ENCODE measurements at places on chromosomes 11 and 22.

DNA sequence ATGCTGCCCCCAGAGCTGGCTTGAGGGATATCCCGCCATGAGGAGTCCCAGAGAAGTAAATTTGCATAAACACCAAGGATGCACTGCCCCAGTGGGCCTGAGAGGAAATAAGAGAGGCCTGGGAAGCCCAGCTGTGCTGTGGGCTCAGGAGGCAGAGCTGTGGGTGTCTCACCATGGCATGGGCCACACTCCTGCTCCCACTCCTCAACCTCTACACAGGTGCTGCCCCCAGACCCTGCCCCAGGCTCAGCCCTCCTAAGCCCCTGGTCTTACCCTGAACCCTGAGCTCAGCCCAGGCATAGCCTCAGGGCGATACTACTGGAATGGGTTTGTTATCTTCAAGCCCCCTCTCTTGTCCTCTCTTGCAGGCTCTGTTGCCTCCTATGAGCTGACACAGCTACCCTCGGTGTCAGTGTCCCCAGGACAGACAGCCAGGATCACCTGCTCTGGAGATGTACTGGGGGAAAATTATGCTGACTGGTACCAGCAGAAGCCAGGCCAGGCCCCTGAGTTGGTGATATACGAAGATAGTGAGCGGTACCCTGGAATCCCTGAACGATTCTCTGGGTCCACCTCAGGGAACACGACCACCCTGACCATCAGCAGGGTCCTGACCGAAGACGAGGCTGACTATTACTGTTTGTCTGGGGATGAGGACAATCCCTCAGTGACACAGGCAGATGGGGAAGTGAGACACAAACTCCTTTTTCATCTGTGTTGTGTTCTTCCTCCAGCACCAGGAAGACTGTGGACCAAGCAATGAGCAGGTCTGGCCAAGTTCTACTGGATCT, 59.9 kb downstream of the GGTLC2 start:
- no peak for DNase-seq

DNA sequence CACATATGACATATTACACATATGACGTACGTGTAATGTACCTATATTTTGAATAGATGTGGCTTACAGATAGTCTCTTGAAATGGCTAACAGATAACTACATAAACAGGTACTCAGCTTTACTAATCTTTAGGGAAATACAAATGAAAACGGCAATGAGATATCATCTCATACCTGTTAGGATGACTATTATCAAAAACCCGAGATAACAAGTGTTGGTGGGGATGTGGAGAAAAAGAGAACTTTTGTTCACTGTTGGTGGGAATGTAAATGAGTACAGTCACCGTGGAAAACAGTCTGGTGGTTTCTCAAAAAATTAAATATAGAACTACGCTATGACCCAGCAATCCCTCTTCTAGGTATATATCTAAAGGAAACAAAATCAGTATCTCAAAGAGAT, 247.6 kb downstream of the ETS1 start:
- no peak for DNase-seq

- peak; percentile 77 for DNase-seq
Measured at GRCh38 chr11:117819096-117820040, 5.2 kb downstream of the FXYD2 start.

- DNase-seq = no peak
Measured at GRCh38 chr22:28029201-28029948, 110.3 kb upstream of the PITPNB start.

GRCh38 chr11:93198215-93198845, 539 bp upstream of the SLC36A4 start:
- no peak for DNase-seq

DNA sequence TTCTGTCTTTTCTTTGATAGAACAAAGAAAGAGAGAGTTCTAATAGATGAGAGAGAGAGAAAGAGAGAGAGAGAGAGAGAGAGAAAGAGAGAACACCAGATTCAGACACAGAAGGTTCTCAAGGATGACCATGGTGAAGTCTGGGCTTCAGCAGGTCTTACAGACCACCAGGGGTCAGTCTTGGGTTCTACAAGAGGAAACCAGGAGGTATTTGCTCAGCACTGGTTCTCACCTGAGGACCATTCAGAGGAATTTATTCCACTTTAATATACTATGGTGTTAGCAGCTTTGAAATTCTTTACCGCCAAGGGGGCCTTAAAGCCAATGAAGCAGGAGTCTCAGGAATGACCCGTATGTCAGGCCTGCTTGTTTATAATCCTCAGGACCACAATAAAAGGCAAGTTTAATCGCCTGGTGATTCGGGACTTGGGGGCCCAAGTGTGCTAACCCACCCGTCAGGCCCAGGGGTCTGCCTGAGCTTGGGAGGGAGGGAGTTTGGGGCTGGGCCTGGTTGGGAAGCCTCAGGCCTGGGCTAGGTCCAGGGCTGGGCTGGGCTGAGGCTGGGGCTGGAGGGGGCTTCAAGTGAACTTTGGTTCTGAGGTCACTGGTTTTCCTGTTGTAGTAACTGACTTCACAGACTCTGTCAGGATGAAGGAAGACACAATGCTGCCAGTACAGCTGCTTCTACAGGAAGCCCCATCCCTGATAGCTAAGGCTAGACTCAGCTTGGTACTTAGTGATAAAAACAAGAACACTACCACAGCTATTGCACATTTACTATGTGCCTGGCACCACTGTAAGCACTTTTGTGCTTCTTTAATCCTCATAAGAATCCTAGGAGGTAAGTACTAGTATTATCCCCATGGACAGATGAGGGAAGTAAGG, 179.2 kb upstream of the ZBED5 start:
- DNase-seq = peak; percentile 57

DNA sequence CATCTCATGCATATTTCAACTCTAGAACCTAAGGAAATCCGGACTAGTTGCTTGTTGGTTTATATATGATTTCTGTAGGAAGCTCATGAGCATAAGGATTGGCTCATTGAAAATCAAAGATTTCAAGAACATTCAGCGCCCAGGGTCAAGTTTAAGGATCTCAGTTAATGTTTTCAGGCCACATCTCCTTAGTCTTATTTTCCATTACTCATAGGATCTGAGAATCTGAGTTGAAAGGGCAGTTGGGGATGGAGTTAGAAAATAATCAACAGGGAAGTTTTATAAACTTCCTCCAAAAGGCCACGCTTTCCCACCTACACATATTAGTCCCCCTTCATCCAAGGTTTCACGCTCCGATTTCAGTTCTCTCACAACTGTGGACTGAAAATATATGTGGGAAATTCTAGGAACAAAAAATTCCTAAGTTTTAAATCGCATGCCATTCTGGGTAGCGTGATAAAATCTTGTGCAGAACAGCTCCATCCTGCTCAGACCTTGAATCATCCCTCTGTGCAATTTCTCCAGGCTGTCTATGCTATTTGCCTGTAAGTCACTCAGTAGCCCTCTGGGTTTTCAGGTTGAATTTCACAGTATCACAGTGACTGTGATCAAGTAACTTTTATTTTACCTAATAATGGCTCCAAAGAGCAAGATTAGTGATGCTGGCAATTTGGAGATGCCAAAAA, 160.2 kb downstream of the KIRREL3 start:
- no peak for DNase-seq

GRCh38 chr11:133946541-133947318, 10.0 kb downstream of the IGSF9B start:
- no peak for DNase-seq

GRCh38 chr11:108758458-108758857, 93.6 kb downstream of the DDX10 start:
- DNase-seq = no peak

- DNase-seq = no peak
Measured at GRCh38 chr11:109819410-109819809, 273.8 kb upstream of the ZC3H12C start.

- DNase-seq = no peak
Measured at GRCh38 chr11:57735619-57736298, 5.5 kb upstream of the SELENOH start.

- DNase-seq = no peak
Measured at GRCh38 chr11:25432376-25432775, 899.6 kb upstream of the ANO3 start.

- no peak for DNase-seq
Measured at GRCh38 chr11:110951037-110951949, 239.1 kb upstream of the ARHGAP20 start.

- DNase-seq = no peak
Measured at GRCh38 chr22:48906216-48906835, 921.3 kb downstream of the BRD1 start.

GRCh38 chr11:122803716-122804115, 34.6 kb upstream of the CRTAM start:
- DNase-seq = no peak

DNA sequence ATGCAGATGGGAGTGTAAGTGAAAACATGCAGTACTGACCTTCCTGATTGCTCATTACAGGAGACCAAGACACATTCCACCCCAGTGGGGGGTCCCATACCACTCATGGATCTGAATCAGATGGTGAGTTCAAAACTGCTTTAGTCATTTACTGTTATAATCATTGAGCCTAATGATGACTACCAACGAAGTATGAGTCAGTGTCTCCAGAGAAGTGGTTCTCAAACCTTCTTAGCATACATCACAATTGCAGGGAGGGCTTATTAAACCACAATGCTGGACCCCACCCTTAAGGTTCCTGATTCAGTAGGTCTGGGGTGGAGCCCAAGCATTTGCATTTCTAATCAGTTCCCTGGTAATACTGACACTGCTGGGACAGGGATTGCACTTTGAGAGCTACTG, 75.8 kb downstream of the CD44 start:
- no peak for DNase-seq

GRCh38 chr22:36191106-36191836, 10.3 kb downstream of the APOL4 start:
- no peak for DNase-seq

DNA sequence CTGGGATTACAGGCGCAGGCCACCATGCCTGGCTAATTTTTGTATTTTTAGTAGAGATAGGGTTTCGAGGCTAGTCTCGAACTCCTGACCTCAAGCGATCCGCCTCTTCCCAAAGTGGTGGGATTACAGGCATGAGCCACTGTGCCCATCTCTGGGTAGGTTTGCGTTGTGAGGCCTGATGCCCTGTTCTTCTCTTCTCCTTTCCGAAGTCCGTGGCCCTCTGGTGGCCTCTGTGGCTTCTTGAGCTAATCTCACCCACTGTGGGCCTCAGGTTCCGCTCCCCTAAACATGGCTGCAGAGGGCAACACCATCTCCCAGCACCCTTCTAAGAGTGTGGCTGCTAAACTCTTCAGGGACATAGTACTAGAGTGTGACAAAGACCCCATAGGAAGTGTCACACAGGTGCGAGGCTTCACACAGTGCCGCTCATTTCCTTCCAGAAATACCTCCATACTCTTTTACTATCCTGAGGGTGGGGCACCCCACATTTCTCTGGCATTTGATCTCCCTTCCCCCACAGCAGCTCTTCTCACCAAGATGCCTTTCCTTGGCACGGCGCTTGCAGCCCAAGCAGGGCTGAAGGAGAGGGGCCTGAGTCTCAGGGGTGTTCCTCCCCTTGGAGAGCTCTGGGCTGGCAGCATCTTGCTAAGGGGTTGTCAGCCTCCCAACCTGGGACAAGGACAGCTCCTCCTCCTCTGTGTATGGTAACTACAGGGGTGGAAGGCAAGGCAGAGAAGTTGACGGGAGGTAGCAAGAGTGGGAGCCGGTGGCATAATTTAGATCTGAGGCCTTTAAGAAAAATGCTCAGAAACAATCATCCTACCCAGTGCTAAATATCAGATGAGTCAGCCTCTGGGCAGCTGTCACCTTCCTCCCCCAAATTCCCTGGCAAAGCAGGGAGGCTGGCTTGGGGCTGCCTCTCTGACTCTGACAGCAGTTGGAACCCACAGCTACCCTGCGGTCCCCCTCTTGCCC, 6.1 kb downstream of the THY1 start:
- no peak for DNase-seq

- DNase-seq = no peak
Measured at GRCh38 chr22:36797911-36798673, 18.7 kb downstream of the PVALB start.

DNA sequence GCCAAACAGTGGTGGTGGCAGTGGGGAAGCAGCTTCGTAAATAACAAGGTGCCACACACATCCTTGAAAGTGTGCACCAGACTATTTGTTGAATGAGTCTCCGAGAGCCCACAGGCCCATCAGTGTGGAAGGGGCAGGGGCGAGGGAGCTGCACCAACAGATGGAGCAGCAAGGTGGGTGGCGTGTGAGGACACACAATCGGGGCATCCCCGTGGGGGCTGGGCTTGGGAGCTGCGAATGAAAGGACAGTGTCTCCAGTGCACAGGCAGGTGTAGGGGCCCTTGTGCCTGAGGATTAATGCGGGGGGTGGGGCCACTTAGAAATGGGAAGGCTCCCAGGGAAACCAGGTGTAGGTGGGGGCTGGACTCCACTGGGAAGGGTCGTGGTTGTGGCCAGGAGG, 2.8 kb downstream of the NRXN2 start:
- DNase-seq = no peak

- no peak for DNase-seq
Measured at GRCh38 chr22:46226577-46226976, 23.5 kb downstream of the CDPF1 start.

DNA sequence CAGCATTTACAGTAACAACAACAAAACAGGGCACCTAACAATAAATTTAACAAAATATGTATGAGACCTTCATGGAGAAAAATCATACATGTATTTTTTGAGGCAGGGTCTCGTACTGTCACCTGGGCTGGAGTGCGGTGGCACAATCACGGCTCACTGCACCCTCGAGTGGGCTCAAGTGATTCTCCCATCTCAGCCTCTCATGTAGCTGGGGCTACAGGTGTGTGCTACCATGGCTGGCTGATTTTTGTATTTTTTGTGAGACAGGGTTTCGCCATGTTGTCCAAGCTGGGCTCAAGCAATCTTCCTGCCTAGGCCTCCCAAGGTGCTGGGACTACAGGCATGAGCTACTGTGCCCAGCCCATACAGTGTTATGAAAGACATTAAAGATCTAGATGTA, 278.1 kb downstream of the SWAP70 start:
- no peak for DNase-seq

GRCh38 chr11:27477243-27477642, 4.7 kb upstream of the LGR4 start:
- no peak for DNase-seq

- no peak for DNase-seq
Measured at GRCh38 chr11:36212564-36213392, 76.4 kb downstream of the COMMD9 start.

- no peak for DNase-seq
Measured at GRCh38 chr11:131614631-131615030, 244.2 kb downstream of the NTM start.

GRCh38 chr11:68282141-68282860, 10.5 kb upstream of the C11orf24 start:
- no peak for DNase-seq

- DNase-seq = no peak
Measured at GRCh38 chr11:35274909-35275785, 136.2 kb downstream of the CD44 start.

- DNase-seq = no peak
Measured at GRCh38 chr11:71372693-71373657, 75.2 kb downstream of the DHCR7 start.
